ENCODE measurements at places on chromosomes 11 and 22. TPM values are rescaled to one million over a fixed set of nuclear protein-coding genes. Genes with fewer than 3 reads are reported as not detected.

DNA sequence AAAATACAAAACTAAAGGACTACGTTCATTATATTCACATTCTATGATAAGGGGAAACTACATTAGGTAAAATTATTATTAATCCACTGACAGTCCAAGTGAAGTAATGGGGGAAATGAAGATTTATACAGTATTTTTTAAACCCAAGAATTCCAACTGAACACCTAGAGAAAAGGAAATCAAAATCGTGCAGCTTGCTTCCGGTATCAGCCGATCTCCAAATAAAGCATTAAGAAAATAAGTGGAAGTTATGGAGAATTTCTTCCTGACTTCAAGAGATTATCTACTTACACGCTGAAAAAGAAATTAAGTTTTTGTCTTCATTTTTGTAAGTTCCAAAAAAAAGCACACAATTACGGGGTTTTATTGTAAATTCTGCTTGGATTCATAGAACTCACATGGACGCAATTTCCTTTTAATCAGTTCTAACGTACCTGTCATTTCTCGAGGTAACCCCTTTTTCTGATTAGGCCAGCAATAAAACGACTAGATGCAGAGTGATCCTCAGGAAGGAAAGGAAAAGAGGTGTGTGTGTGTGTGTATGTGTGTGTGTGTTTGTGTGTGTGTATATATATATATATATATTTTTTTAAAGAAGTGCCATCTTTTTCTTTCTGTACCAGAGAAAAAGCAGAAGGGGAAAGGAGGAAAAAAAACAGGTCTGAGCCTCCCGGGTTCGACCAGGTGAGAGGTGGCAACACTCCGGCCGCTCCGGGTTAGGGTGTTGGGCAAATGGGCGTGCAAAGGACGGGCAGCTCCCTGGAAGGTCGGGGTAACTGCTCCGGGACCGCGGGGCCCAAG, 1.1 kb downstream of the ZBTB44 start:
- DNase-seq, result no peak

GRCh38 chr11:30465192-30465591, 121.0 kb downstream of the MPPED2 start:
- DNase-seq, result no peak

P2RX6 gene
- total RNA-seq, result not detected

FIBP gene
- 87.0 TPM for total RNA-seq

DNA sequence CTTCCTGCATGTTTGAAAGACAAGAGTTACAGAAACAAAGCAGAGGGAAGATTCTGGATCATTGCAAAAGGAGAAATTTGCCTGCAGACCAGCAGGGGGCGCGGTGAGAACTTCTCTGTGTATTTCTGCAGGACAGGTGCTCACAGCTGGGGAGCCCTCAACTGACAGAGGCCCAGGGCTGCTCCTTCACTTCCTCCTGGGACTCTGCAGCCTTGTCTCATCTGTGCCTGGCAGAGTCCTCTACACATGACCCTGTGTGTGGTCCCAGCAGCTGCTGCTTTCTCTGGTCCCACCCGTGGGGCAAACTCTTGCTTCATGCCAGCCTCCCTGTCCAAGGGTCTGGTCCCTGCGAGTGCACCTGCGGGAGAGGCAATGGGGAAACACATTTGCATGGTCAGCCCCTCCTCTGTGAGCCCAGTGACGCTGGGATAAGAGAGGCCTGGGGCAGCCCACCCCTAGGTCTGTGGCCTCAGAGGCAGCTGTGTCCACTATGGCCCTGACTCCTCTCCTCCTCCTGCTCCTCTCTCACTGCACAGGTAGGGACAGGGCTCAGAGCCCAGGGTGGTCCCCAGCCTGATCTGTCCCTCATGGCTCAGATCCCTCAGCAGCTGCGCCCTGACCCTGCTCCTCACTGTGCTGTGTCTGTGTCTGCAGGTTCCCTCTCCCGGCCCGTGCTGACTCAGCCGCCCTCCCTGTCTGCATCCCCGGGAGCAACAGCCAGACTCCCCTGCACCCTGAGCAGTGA, 43.2 kb upstream of the VPREB1 start:
- peak; percentile 60 for DNase-seq

- no peak for DNase-seq
Observed at GRCh38 chr11:9784602-9785315, 120.9 kb downstream of the SWAP70 start.

SPON1 gene
- 0.22 TPM for total RNA-seq

OR8G5 gene
- not detected for total RNA-seq

GRCh38 chr11:5007561-5007960, 12.9 kb downstream of the OR51L1 start:
- no peak for DNase-seq

ANO9 gene
- total RNA-seq, result 12.3 TPM

- DNase-seq, result no peak
Observed at GRCh38 chr22:25492162-25492561, 72.3 kb upstream of the GRK3 start.

DNA sequence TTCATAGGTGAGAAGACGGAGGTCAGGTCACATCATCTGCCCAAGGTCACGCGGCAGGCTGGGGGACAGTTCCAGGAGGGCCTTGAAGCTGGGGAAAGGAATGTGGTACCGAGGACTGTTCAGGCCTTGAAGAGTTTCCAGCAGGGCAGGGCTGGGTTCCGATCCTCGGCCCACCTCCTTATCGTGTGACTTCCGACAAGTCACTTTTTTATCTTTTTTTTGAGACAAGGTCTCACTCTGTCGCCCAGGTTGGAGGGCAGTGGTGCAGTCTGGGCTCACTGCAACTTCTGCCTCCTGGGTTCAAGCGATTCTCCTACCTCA, 623 bp downstream of the NDUFS8 start:
- no peak for DNase-seq

C11orf86 gene
- not detected for total RNA-seq

SCUBE1 gene
- total RNA-seq, result 1.2 TPM

GRCh38 chr11:44659641-44660040, 67.1 kb upstream of the TSPAN18 start:
- no peak for DNase-seq

- peak; percentile 44 for DNase-seq
Observed at GRCh38 chr11:61384271-61385242, 7.8 kb upstream of the TMEM216 start.

- no peak for DNase-seq
Observed at GRCh38 chr22:42365942-42366695, 66.1 kb downstream of the NFAM1 start.

- DNase-seq, result peak; percentile 33
Observed at GRCh38 chr11:113789675-113790320, 10.2 kb downstream of the CLDN25 start.

- no peak for DNase-seq
Observed at GRCh38 chr11:1830322-1831223, 4.2 kb upstream of the SYT8 start.

DNA sequence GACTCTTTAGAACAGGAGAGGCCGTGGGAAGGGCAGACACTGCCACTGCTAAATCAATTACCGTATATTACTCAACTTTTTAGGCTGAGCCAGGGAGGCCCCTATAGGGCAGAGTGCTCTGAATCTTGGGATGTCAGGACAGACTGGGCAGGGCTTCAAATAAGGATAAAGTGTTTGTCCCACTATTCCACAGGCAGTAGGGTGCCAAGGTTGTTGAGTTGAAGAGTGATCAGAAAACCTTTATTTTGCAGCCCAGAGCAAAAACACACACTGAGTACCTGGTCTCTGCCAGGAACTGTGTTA, 1.6 kb upstream of the B4GAT1 start:
- no peak for DNase-seq

DNA sequence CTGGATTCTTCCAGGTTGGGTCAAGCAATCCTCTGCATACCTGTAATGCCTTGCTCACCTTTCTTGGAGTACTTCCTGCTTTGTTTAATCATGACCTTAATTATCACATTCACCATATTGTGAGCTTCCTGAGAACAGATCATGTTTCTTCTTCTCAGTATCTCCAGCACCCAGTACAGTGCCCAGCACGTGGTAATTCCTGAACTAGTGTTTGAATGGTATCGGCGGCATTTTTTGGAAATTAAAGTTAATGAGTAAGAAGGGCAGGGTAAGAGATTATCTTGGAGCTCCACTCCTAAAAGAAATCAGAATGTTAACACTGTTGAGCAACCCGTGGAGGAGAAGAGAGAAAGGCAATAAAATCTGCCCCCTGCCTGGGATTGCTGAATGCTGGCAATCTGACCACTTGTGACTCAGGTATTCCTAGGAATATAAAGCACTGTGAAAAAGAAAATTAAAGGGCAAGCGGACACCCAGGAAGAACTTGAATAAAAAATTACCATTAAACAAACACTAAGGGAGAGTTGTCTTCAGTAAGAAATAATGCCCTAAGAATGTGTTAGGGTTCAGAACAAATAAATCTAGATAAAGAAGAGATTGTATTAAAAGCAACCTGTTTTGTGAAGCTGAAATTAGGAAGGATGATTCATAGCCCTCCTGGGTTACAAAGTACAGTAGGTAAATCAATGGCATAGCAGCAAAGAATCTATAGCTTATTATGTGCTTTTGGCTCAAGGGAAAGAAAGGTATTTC, 92.9 kb downstream of the PDHX start:
- no peak for DNase-seq

TREH gene
- total RNA-seq, result not detected

SVIP gene
- total RNA-seq, result 10.4 TPM

DNA sequence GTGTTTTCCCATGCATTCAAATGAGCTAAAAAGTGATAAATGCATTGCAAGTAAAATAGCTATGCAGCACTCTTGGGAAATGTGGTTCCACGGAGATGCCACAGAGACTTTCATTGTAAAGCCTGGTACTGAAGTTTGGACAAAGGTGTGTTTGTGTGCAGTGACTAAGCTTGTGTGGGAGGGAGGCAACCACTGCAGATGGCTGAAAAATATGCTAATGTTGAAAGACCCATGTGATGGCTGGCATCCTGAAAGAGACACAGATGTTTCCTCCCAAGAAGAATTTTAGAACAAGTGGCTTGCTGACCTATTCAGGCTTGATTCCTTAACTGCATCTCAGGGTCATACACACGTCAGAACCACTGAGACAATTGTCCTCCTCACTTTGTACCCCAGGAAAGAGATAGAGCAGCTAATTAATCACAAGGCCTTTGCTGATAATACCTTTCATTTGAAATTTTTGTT, 73.8 kb downstream of the FAM76B start:
- no peak for DNase-seq

- DNase-seq, result no peak
Observed at GRCh38 chr11:65662247-65662798, 393 bp downstream of the RELA start.

- DNase-seq, result no peak
Observed at GRCh38 chr11:64276653-64277431, 7.6 kb downstream of the BAD start.

GPHA2 gene
- total RNA-seq, result 1.3 TPM

DNA sequence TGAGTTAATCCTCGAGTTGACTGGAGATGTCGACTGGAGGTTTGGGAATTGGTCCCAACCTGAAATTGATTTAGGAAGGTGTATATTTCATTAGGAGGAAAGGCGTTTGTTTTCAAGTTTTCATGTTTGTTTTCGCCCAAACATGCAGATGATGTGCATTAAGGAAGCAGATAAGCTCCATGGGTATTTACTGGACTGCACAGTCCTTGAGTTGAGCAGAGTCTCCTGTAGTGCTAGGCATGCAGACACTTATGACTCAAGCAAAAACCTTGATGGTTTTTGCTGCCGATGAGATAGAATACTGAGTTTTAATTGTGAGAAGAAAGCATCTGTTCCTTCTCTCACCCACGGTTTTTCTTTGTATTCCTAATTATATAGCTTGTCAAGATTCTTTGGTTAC, 27.9 kb downstream of the CABIN1 start:
- no peak for DNase-seq

DNA sequence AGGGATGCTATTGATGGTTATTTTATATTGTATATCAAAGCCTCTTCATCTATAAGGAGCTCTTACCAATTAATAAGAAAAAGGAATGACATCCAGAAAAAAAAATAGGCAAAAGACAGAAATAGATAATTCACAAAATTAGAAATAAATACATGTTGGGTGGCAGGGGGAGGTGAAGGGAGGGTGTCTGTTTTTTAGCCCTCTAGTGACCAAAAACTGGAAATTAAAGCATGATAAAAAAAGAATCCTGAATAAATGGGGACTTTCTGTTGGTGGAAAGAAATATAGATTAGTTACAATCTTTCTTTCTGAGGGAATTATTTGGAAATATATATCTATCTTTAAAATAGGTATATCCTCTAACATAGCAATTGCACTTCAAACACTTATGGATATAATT, 42.0 kb upstream of the TTC36 start:
- DNase-seq, result no peak

PIH1D2 gene
- 1.4 TPM for total RNA-seq

NECTIN1 gene
- 121 TPM for total RNA-seq

DNA sequence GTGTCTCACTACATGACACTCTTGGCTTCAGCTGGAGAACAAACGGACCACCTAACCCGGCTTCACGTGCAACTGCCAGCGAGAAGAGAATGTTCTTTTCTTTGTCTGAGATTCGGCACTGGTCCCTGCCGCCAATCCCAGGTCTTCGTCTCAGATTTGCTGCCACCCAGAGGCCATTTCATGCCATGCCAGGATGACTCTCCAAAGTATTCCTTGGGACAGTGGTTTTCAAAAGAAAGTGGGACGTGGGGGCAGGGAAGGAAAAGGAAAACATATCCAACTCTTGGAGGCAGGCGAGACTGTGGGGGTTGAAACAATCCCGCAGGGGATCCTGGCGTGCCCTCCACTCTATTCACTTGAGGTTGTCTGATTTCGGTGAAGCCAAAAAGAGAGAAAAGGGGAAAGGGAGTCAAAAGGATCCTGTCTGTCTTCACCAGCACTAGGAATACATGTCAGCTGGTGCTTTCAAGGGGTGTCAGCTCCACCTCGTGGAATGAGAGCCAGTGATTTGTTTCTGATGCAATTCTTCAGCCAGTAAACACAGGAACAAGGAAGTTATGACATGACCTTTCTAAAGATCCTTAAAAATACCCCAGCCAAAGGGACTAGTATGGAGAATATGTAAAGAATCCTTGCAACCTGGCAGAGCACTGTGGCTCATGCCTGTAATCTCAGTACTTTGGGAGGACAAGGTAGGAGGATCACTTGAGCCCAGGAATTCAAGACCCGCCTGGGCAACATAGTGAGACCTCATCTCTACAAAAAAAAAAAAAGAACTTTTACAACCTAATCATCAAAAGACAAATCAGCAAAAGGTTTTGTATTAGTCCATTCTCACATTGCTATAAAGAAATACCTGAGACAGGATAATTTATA, 41.0 kb upstream of the APLNR start:
- DNase-seq, result peak; percentile 84

DNA sequence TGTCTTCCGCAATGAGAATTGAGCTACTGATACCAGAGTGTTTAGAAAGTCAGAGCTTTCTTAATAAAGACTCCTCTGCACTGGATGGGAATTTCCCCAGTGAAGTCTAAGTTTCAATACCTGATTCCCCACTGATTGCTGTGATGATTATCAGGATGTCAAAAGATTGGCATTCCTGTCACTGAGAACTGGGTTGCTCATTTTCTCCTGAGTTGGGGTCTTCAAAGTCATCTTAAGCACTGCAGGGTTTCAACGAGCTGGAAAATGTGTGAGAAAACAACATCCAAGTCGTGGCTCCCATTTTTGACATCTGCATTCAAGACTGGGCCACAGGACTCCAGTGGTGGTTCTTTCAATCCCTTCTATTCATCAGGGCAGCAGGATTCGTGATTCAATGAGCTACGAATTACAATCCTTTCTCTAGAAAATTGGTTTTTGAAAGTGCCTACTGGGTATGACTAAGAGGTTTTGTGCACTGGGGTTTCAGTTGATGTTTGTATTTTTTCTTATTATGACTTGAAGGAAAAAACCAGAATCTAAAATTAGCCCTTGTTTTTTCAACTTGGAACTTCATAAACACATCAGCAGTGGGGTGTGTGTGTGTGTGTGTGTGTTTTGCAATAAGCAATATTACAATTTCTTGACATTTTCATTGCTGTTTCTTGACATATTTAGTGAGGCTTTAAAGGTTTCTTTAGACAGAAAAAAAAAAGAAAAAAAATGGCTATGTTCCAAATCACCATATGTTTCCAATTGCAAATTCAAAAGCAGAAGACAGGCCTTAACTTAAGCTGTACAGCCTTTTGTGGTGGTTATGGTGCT, 233.0 kb downstream of the FAM76B start:
- no peak for DNase-seq

Measured in H9 (cell line).